Esophagus muscularis mucosa (tissue), 4 donors: ENCODE measurements at places on chromosomes 1 and 21. TPM values are rescaled to one million over a fixed set of nuclear protein-coding genes. Genes with fewer than 3 reads are reported as not detected.

The PKLR gene
- total RNA-seq = not detected

The PROK1 gene
- total RNA-seq = not detected

The DIO1 gene
- total RNA-seq = not detected

- H3K4me1 ChIP-seq = peaks cover 4% of the 10 kb centered on the region
- no peak overlapping the region for H3K4me3 ChIP-seq
- H3K27me3 ChIP-seq = no peaks in the 10 kb centered on the region
Measured at GRCh38 chr1:16458831-16459230, 18.3 kb downstream of the NECAP2 start.

DNA sequence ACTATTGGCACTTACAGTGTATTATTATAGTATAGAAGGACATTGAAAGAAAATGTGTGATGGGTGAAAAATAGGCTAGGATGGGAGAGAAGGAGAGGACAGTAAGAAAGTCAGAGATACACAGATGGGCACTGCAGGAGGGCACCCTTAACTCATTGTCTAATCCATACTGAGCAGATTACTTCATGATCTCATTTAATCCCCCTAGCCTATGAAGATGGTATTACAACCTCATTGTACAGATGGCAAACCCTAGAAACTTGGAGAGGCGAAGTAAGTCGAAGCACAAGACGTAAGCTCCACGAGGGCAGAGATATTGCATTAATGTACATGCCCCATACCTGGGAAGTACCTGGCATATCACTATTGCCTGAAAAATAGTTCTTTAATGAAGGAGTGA is 346.9 kb upstream of the DAB1 start:
- no peaks in the 10 kb centered on the region for H3K36me3 ChIP-seq
- H3K27me3 ChIP-seq = no peaks in the 10 kb centered on the region
- H3K27ac ChIP-seq = no peak overlapping the region

- no peaks in the 10 kb centered on the region for H3K36me3 ChIP-seq
- no peak for DNase-seq
- no peaks in the 10 kb centered on the region for H3K27me3 ChIP-seq
- H3K4me1 ChIP-seq = no peaks in the 10 kb centered on the region
- no peak overlapping the region for H3K27ac ChIP-seq
Measured at GRCh38 chr1:166999500-167000055, 10.5 kb downstream of the MAEL start.

DNA sequence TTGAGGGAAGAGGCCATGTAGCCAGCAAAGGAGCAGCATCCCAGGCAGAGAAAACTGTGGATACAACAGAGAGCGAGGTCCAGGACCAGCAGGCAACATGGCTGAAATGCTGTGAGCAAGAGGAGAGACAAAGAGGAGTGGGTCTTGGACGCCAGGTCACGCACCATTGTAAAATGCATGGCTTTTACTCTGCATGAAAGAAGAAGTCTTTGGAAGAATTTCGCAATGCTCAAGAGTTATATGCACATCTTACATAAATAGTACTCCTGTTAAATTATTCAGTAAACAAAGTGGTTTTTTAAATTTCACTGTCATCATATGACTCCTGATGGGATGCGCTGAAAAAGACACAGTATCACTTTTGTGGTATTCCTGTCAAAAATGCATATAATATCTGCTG is 3.5 kb downstream of the CD244 start:
- peak; percentile 50 for DNase-seq
- no peaks in the 10 kb centered on the region for H3K36me3 ChIP-seq
- no peak overlapping the region for H3K4me3 ChIP-seq
- no peak overlapping the region for H3K27ac ChIP-seq
- peaks cover 25% of the 10 kb centered on the region for H3K27me3 ChIP-seq

DNA sequence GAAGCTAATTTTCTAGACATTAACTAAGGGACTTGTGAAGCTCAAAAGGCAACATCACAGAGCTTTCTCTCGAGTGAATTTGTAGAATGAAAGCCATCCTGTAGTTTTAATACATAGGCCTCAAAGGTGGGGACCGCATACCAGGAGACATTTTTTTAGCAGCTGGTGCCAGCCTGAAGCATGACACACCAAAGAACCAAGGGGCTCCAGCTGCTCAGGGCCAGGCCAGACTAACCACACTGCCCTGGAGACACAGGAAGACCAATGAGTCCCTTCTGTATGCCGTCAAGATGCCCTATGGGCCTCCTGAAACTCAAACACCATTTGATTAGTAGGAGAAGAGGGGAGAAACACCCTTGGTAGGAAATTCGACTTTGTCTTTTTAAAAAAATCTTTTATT is 113.9 kb upstream of the CACNA1E start:
- H3K36me3 ChIP-seq = no peaks in the 10 kb centered on the region
- no peak overlapping the region for H3K4me3 ChIP-seq
- no peak overlapping the region for H3K27ac ChIP-seq
- H3K27me3 ChIP-seq = no peaks in the 10 kb centered on the region
- no peaks in the 10 kb centered on the region for H3K4me1 ChIP-seq
- no peak for DNase-seq

- H3K4me3 ChIP-seq = no peak overlapping the region
- no peak for DNase-seq
- H3K36me3 ChIP-seq = no peaks in the 10 kb centered on the region
Measured at GRCh38 chr1:31102501-31102950, 37.0 kb upstream of the PUM1 start.
